ENCODE measurements at places on chromosomes 7 and 10.

- no peak for DNase-seq
These were observed 195.4 kb downstream of the SKIDA1 start for GRCh38 chr10:21329995-21330627.

- DNase-seq: no peak
These were observed 15.0 kb upstream of the BNIP3 start for GRCh38 chr10:131996466-131997365.

- DNase-seq: no peak
These were observed 56.4 kb downstream of the PROSER2 start for GRCh38 chr10:11879387-11880094.

GRCh38 chr10:60262647-60263126, 127.0 kb downstream of the ANK3 start:
- no peak for DNase-seq

- DNase-seq: no peak
These were observed 274.1 kb downstream of the ZEB1 start for GRCh38 chr10:31593124-31593523.

- DNase-seq: no peak
These were observed 322.6 kb downstream of the DGKB start for GRCh38 chr7:14579971-14580370.

GRCh38 chr7:122544463-122544862, 154.5 kb downstream of the RNF133 start:
- no peak for DNase-seq

DNA sequence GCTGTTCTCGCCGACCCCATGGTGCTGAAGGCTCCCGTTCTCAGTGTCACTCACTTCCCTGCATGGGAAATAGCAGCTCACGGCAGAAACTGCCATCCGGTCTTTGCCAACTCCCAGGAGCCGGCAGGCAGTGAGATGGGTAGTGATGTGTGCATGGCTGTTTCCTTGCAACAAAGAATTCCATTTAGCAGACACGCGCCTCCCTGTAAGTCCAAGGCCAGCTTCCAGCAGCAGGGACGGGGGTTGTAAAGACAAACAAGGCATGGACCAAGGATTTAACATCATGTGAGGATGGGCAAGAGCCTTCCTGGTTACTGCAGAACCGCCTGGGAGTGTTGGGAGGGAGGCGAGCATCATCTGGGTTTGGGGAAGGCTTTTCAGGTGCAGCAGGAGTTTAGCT, 273.1 kb downstream of the GLRX3 start:
- DNase-seq: no peak

DNA sequence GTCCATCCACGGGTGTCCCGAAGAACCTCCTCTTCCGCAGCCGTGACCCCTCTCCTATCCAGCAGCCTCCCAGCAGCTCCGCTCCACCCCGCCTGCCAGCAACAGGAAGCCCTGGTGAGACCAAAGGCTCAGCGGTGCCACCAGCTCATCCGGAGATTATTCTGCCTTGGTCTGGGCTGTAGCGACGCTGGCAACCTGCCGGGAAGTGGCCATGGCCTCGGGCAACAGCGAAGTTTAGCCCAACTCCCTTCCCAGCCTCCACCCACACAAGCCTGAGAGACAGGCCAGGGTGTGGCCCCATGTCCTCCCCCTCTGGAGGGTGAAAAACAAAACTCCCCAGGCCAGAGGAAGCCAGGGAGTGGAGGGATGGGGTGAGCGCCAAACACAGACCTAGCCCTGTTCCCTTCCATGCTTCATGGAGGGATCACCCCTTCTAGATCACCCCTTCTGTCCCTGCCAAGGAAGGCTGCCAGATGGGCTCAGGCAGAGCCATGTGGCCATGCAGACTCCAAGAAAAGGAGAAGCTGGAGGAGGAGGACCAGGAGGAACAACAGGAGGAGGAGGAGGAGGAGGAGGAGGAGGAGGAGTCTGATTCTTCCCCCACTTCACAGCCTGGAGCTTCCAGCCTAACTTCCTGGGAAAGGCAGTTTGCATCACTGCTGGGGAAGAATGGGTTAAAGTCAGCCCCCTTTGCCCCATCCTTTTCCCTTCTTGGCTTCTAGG, 918 bp downstream of the CALHM2 start:
- peak; percentile 59 for DNase-seq

DNA sequence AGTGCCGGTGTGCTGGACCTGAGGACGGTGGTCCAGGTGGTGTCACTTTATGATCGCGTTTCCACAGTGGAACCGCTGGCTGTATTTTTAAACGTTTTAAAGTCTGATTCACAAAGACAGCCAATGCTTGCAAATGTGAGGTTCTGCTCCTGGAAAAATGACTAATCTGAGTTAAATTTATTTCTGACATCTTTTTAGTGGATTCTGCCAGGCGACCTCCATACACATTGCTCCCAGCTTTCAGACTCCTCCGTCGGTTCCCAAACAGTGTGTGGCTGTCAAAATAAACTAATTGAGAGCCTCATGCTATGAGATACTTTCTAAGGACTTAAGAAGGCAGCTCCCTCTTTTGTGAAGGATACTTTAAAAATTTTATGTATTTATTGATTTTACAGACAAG, 12.7 kb upstream of the TTYH3 start:
- DNase-seq: no peak

DNA sequence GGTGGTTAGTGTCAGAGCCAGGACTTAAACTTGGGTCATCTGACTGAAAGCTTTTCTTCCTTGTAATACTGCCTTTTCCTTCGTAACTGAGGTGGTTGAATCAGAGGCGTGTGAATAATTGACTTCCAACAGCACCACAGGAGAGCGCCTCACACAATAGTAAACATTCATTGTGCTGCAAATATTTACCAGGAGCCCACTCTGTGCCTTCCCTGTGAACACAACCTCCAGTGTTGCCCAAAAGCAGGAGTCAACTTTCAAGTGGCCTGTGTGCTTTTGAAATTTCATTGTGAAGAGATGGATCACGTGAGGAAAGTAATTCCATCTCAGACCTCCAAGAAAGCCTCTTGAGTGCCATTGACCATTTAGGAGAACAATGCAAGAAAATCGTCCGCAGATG, 60.2 kb downstream of the ADRA2A start:
- DNase-seq: no peak

DNA sequence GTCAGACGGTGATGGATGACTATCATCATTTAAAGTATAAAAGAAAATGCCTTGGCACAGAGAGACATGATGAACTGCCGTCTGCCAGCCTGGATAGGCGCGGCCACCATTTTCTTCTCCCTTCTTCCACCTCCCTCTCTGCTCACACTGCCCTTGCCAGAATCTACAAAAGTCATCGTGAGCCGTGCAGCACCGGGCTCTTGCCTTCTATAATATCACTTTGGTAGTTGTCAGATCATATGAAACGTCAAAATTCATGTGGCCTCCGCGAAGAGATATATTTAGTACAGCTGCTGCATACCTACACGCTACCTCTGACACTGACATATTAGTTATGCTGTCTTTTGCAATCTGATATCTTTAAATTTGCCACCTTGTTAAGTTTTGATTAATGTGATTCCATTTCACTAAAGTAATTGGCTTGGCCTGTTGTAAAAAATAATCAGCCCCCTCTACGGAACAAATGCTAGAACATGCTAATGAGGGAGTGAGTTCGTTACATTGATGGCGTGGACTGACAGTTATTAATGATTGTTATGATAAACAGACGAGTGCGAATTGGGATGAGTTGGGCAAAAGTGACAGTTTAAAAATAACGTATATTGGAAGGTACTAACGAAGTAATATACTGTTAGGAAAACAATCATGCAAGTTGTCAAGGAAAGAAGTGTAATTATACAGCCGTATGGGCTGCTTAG, 214.9 kb downstream of the LRMDA start:
- no peak for DNase-seq

GRCh38 chr10:729213-729612, 39.7 kb upstream of the DIP2C start:
- DNase-seq: no peak

DNA sequence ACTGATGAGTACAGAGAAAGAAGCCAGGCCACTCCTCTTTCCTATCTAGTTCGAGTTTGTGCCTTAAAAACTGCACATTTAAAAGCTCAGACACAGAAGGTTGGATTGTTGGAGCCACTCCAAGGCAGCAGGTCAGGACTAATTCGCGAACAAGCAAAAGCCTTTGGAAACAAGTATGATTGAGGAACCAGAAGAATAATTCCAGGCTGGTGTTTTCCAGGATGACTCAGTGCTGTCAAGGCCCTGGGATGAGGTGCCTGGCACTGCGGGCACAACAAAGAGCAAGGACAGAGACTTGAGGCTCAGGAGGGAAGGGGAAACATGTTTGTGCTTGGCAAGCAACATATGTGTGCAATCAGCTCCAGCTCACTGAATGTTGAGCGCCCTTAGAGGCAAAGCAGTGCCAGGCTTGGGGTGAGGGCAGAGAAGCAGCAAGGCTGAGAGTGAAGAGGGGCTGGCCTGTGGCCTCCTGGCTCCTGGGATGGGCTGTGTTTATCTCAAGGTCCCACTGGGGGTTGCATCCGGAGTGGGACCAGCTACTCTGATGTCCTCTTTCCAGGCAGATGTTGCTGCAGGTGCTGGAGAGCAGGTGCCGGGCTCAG, 44.1 kb downstream of the VSTM4 start:
- DNase-seq: no peak

GRCh38 chr7:138004936-138005335, 3.0 kb upstream of the CREB3L2 start:
- DNase-seq: no peak

- no peak for DNase-seq
These were observed 159.1 kb downstream of the DGKI start for GRCh38 chr7:137687556-137688265.

GRCh38 chr10:112333452-112333851, 40.5 kb upstream of the ACSL5 start:
- no peak for DNase-seq

GRCh38 chr7:107803009-107803610, at the start of gene SLC26A3:
SLC26A3 (minus strand) TSS chr7:107803223; CDS start chr7:107794509, 8,714 bp downstream.
- DNase-seq: no peak

DNA sequence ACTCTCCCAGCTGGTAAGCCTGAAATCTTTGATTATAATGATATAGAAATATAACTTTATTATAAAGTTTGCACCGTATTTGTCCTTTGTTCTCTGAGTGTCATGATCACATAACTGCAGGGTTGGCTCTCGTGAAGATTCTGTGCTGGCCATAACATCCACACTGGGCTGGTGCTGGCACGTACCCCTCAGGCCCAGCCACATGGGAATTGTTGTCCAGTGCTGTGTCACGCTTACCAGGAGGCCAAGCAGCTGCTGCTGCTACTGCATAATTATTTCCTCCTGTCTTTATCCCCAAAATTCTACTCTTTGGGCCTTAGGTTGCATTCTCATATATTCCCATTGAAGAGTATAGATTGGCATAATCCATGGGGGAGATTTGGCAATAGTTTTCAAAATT, 20.8 kb upstream of the UCN3 start:
- DNase-seq: no peak

DNA sequence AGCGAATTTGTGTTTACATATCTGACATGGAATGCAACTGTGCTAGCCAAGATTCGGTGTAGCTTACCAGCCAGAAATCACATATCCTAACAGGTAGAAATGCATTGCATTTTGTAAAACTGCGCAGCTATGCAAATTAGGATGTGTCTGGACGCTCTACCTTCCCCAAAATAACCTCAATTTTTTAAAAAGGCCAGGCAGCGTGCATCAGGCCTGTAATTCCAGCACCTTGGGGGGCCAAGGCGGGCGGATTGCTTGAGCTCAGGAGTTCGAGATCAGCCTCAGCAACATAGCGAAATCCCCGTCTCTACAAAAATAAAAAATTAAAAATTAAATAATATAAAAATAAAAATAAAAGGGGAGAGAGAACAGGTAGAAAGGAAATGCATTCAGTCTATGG, 305.0 kb downstream of the TYW1 start:
- DNase-seq: no peak

- no peak for DNase-seq
These were observed 66.5 kb upstream of the SLC35G1 start for GRCh38 chr10:93827056-93827804.

DNA sequence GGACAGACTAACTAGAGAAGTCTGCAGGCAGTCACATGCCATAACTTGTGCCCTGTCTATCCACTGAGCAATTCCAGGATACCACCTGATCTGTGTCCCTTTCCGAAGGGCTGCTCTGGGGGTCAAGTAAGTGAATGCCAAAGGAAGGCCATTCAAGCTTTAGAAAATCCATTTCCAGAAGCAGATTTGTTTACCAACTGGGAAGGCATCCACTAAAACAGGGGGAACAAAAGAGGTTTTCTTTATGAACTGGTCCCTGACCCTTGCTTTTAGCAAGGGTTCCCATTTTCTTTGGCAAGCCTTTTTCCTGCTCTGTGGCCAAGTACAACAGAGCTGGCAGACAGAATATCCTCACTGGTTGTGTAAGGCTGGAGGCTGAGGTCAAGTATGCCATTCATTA, 36.5 kb downstream of the ITPRID1 start:
- DNase-seq: no peak

GRCh38 chr7:87818336-87818735, 57.8 kb downstream of the SLC25A40 start:
- DNase-seq: no peak

DNA sequence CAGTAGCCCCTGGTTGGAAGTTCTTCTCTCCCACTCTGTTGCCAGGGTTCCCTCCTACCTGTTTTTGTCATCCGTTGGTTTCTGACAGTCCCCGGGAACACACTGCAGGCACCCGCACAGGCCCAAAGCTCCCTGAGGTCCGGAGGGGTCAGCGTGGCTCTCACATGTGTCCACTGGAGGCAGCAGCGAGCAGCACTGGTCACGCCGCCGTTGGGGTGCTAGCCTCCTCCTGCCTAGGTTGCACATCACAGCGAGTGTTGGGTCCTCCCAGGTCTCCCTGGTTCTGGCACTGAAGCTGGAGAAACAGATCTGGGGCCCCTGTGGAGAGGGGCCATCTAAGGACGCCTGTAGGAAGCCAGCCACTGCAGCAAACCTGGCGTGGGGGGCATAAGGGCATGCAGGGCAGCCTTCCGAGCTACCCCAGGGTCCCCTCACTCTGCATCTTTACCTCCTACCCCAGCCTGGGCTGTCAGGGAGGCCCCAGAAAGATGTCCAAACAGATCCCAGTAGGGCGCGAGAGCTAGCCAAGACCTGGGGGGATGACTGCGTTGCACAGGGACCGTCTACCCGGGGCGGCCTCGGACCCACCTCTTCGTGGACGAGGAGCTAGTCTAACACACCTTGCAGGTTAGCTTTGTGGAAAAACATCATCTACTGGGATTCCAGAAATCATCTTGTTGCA, 28.9 kb downstream of the LRRC27 start:
- no peak for DNase-seq

DNA sequence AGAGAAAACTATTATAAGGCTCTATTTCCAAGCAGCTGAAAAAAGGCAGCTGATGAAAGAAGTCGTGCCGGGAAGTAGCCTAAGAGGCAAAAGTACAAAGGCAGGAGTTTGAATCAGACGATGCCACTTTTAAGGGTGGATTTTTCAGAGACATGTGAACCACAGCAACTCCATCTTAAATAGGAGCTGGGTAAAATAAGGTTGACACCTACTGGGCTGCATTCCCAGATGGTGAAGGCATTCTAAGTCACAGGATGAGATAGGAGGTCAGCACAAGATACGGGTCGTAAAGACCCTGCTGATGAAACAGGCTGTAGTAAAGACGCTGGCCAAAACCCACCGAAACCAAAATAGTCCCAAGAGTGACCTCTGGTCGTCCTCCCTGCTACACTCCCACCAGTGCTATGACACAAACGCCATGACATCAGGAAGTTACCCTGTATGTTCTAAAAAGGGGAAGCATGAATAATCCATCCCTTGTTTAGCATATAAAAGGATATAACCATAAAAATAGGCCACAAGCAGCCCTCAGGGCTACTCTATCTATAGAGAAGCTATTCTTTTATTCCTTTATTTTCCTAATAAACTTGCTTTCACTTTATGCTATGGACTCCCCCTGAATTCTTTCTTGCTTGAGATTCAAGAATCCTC, 45.5 kb upstream of the PRSS1 start:
- DNase-seq: no peak

- peak; percentile 9 for DNase-seq
These were observed 76.1 kb upstream of the LYZL2 start for GRCh38 chr10:30705625-30706149.
